ENCODE measurements at places on chromosomes 2 and 18. TPM values are rescaled to one million over a fixed set of nuclear protein-coding genes. Genes with fewer than 3 reads are reported as not detected.

UGT1A6 gene
- not detected for total RNA-seq

SNTG2 gene
- not detected for total RNA-seq

NDUFS1 gene
- total RNA-seq = 77.5 TPM

SNED1 gene
- total RNA-seq = 13.6 TPM

SCYGR4 gene
- not detected for total RNA-seq

ATP8B1 gene
- not detected for total RNA-seq

ASAP2 gene
- 18.2 TPM for total RNA-seq

ACMSD gene
- not detected for total RNA-seq

EGR4 gene
- 0.05 TPM for total RNA-seq

TBC1D8 gene
- 34.0 TPM for total RNA-seq

SEPTIN2 gene
- total RNA-seq = 129 TPM

SERPINB13 gene
- not detected for total RNA-seq

SH3YL1 gene
- total RNA-seq = 10.7 TPM

TMEM182 gene
- total RNA-seq = 0.98 TPM

SERPINB2 gene
- total RNA-seq = 0.34 TPM

RAB27B gene
- 1.5 TPM for total RNA-seq

DYSF gene
- total RNA-seq = 1.0 TPM

AQP12B gene
- total RNA-seq = not detected

ESPNL gene
- total RNA-seq = 0.41 TPM

FAM168B gene
- total RNA-seq = 49.6 TPM

SLC5A7 gene
- not detected for total RNA-seq

MARCHF4 gene
- 1.4 TPM for total RNA-seq

ANKRD30B gene
- total RNA-seq = 1.4 TPM

GKN2 gene
- total RNA-seq = not detected

ERMN gene
- total RNA-seq = not detected

KIF1A gene
- total RNA-seq = 5.6 TPM

FSHR gene
- total RNA-seq = not detected

CCDC148 gene
- total RNA-seq = not detected

TDRD15 gene
- total RNA-seq = not detected

C2orf80 gene
- not detected for total RNA-seq

MAP4K4 gene
- total RNA-seq = 80.2 TPM

CDKL4 gene
- total RNA-seq = not detected

TCF4 gene
- 12.8 TPM for total RNA-seq

TUBB8B gene
- not detected for total RNA-seq

CD226 gene
- total RNA-seq = 0.42 TPM

RMND5A gene
- 30.8 TPM for total RNA-seq

IL1RL2 gene
- total RNA-seq = not detected

QPCT gene
- total RNA-seq = 5.9 TPM

OSR1 gene
- not detected for total RNA-seq

DSG3 gene
- not detected for total RNA-seq

KCNK3 gene
- total RNA-seq = 0.60 TPM

INPP5D gene
- total RNA-seq = 0.72 TPM

Measured in A375 (cell line).